ENCODE measurements at places on chromosomes 7 and 10.

- no peak for DNase-seq
Observed at GRCh38 chr10:102115775-102116174, 4.4 kb downstream of the LDB1 start.

DNA sequence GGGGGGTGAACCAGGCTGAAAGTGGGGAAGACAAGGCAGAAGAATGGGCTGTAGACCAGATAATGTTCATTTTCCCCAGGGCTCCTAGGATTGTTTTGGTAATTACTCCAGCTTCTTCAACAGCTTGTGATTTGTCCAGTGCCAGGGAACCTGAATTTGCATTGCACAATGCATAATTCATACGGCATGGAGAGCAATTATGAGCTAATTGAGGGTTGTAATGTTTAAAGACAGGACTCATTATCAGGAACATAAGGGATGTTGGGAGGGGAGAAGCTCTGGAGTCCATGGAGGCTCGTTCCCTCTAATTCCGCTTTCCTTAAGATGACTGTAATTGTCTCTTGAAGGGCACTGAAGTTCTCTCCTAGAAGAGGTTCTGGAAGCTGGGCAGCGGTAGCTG lies 405.0 kb upstream of the ZMIZ1 start:
- DNase-seq = no peak

GRCh38 chr7:159119851-159120539 lies 24.7 kb downstream of the VIPR2 start:
- DNase-seq = no peak

DNA sequence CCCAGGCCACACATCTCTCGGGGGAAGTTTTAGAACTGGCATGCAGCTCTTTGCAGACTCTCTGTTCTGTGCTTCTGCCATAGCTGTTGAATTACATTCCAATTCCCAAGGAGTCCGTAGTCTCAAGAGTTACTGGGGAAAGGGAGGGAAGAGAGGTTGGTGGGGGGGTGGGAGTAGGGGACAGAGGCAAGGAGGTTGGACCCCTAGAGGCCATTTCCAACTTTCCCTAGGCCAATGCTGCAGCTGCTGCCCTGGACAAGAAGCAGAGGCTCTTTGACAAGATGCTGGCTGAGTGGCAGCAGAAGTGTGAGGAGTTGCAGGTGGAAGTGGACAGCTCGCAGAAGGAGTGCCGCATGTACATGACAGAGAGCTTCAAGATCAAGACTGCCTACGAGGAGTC lies 23.8 kb downstream of the MYH16 start:
- no peak for DNase-seq

DNA sequence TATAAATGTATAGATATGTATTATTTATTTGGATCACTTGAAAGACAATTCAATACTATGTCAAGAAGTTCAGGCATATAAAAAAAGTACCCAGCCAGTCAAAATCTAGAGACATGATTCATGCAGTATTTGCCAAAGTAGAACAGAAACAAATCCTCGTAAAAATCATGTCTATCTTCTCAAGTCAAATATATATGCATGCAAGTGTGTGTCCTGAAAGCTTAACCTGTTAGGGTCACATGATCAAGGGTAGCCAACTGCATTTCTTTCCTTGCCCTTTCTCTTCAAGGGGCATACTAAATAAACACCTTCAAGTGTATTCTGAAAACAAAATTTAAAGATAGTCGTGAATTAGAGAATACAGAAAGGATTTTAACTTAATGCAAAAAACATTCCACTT lies 107.0 kb downstream of the HIBADH start:
- DNase-seq = no peak

DNA sequence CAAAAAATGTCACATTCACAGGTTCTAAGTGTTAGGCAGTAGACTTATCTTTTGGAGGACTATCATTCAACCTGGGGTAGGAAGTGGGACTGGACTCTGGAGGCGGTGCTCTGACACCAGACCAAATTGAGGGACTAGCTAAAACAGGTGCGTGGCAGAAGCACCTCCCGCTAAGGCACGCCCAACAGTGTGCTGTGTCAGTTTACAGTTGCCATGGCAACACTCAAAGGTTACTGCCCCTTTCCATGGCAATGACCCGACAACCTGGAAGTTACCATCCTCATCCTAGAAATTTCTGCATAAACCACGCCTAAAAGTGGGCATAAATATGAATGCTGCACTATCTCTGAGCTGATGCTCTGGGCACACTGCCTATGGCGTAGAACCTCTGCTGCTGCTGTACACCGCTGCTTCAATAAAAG lies 14.0 kb upstream of the BLNK start:
- DNase-seq = no peak

- no peak for DNase-seq
Observed at GRCh38 chr7:70091362-70091761, 493.1 kb downstream of the AUTS2 start.

GRCh38 chr10:86285136-86285790 lies 81.3 kb downstream of the GRID1 start:
- no peak for DNase-seq

DNA sequence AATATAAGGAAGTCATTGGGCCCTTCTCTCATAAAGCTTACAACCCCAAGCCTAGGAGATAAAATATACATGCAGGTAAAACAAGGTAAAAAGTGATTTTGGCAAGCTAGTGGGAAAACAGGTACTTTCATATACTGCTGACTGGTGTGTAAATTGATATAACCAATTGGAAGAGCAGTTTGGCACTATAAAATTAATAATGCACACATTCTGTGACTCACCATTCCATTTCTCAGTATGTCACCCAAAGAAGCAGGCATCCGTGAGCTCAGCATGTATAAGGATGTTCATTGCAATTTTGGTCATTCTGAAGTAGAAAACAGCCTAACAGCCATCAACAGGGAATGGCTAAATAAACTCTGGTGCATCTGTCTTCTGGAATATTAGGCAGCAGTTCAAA lies 2.9 kb downstream of the MACROH2A2 start:
- DNase-seq = no peak

GRCh38 chr7:148987010-148987750 lies 41.1 kb downstream of the PDIA4 start:
- peak; percentile 88 for DNase-seq

DNA sequence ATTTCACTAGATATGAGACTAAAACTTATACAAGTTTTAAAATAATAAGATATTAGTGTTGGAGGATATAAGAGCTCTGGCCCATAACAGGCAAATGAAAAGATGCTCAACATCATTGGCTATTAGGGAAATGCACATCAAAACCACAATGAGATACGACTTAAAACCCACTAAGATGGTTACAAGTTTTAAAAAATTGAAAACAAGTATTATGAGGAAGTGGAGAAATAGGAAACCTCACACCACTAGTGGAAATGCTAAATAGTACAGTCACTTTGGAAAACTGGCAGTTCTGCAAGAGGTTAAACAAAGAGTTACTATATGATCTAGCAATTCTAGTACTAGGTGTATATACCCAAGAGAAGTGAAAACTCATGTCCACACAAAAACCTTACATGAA lies 17.2 kb downstream of the PANK1 start:
- no peak for DNase-seq

DNA sequence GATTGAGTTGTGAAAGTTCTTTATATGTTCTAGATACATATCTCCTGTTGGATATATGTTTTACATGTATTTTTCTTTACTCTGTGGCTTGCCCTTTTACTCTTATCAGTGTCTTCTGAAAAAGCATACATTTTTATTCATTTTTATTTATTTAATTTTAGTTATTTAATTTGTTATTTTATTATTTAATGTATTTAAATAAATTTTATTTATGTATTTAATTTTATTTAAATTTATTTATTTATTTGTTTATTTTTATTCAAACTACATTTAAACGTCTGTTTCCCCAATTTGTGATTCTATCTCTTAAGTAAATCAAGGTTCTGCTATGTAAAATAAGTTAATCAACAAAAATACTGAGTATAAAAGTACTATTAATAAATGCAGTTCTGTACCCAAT lies 279.1 kb upstream of the AKR1E2 start:
- DNase-seq = no peak

- DNase-seq = no peak
Observed at GRCh38 chr10:48774416-48775205, 89.9 kb downstream of the WDFY4 start.

DNA sequence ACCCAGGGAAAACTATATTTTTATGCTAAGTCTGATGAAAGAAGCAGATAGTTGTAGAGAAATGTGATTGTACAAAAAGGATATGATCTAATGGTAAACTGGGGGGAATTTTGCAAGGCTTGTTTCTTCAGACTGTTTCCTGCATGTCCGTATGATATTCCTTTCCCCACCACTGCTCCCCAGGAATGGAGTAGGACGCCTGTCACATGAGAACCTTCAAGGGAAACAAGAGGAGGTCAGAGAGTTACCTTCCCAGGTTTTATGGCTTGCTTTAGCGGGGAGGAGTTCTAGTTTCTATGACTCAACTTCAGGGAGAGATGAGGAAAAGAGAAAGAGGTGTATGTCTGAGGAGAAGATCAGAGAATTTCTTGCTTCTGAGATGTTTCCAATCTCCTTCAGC lies 16.4 kb upstream of the ITPRID1 start:
- DNase-seq = no peak

- no peak for DNase-seq
Observed at GRCh38 chr10:69696073-69696731, 66.2 kb downstream of the FAM241B start.
